ENCODE measurements at places on chromosomes 7 and 10.

DNA sequence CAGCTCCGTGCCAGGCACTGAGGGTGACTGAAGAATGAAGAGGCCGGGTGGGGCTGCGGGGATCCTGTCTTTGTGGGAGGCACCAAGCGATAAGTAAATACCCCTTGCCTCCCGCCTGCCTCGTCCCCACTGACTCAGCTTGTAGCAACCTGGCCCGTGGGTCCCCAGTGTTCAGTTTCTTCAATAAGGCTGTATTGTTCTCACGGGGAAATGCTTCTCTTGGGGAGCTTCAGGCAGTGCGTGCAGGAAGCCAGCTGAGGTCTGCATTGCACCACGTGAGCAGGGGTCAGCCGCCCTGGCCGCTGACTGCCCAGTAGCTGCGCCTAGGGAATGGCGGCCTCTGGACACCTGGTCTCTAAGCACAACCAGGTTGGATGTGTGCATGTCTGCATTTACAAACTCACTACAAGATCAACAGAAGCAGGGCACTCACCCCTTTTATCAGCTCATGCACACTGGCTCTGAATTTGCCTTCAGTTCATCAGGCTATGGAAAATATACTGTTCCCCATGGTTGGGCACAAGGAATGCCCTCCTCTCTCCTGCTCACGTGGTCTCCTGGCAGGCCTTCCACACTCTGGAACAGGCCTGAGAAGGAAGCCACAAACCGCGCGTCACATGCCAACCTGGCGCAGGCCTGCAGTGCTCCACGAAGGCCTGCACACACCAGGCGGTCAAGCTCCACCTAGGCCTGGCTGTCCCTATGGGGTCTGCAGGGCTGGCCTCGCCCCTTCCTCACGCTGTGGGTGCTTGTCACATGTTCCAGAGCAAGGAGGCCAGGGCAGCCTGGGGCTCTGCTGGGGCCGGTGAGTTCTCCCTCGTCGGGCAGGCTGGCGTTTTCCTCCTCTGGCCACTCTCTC is 135.7 kb upstream of the RNF32 start:
- no peak for DNase-seq

DNA sequence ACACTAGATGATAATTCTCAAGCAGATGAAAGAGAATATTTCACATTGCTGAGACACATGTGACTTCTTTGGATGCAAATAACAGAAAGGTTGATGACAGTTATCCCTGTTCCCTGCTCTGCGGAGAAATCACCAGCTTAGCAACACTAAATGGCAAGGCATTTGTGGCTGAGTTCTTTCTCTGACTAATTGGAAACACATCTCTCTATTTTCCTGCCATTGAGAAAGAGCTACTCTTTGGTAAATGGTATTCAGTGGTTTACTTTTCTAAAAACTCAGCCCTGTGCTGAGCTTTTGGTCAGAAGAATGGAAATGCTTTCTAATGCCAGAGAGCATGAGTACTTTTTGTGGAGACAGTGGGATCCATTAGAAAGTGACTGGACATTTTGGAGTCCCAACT is 771.4 kb downstream of the LRMDA start:
- DNase-seq = peak; percentile 94

- no peak for DNase-seq
These were observed 29.3 kb downstream of the ARL4A start for GRCh38 chr7:12716722-12717121.

DNA sequence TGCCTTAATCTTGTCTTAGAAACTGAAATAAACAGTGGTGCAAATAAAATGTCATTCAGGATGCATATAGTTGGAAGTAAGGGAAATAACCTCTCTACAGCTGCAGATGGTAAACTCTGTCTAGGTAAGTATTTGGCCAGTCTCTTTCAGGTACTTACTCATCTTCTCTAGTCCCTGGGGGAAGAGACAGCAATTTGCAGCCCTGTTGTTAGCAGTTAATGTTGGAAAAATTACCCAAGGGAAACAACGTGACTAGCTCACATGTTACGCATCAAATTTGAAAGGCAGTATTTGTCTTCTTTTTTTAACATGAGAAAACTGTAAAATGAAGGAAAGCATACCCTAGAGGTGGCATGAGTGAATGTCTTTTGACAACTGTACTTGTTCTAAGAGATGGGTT is 3.2 kb upstream of the HUS1 start:
- DNase-seq = no peak

GRCh38 chr7:51040787-51041186 is 258.1 kb upstream of the GRB10 start:
- DNase-seq = peak; percentile 60

- peak; percentile 67 for DNase-seq
These were observed 145.9 kb downstream of the SH3PXD2A start for GRCh38 chr10:103709341-103709920.

- peak; percentile 74 for DNase-seq
These were observed 43.1 kb downstream of the MINPP1 start for GRCh38 chr10:87547734-87548311.

- DNase-seq = no peak
These were observed 587.5 kb upstream of the MGMT start for GRCh38 chr10:128879441-128880140.

- DNase-seq = no peak
These were observed 144.1 kb downstream of the C10orf105 start for GRCh38 chr10:71575451-71575850.

DNA sequence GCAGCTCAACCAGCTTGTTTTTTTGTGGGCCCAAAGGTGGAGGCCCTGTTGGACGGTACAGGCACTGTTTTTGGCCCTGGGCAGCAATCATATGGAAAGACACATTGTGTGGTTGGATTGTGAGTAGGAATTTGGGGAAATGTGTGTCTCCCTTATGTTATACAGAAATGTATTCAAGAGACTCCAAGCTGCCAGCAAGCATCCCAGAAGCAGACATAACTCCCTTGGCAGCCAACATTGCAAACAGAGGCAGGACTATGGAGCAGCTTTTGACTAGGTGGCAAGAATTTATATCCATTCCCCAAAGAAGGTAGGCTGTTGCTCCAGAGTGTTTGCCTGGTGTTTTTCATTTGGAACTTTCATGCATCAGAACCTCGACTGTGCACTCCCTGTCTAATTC is 104.9 kb downstream of the BUB3 start:
- no peak for DNase-seq

DNA sequence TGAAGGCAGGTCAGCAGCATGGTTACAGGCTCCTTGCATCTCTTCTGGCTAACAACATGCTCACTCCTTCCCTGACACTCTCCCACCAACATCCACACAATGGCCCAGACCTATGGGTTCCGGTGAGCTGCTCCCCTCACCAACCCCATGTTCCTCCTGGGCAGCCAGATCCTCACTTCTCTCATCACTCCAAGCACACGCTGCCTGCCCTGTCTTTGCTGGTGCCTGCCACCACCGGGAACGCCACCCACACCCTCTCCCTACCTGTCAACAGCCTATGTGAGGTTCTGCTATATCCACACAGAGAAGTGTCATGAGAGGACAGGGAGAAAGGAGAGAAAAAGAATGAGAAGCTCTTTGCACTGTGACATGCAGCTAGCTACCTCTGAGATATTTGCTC is 14.6 kb downstream of the PARP12 start:
- DNase-seq = no peak

GRCh38 chr10:72503241-72503640 is 122.6 kb downstream of the MICU1 start:
- peak; percentile 90 for DNase-seq

DNA sequence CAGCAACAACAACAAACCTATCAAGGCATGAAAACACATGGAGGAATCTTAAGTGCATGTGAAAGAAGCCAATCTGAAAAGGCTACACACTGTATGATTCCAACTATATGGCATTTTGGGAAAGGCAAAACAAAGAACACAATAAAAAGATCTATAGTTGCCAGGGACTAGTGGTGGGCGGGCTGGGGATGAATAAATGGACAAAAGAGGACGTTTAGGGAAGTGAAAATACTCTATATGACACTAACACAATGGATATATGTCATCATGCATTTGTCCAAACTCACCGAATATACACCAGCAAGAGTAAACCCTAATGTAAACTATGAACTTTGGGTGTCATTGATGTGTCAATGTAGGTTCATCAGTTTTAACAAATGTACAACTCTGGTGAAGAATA is 89.1 kb downstream of the SEMA3E start:
- DNase-seq = no peak

- DNase-seq = no peak
These were observed 2.9 kb downstream of the NFKB2 start for GRCh38 chr10:102398172-102399020.

GRCh38 chr7:106466867-106467266 is 182.1 kb upstream of the NAMPT start:
- DNase-seq = no peak

DNA sequence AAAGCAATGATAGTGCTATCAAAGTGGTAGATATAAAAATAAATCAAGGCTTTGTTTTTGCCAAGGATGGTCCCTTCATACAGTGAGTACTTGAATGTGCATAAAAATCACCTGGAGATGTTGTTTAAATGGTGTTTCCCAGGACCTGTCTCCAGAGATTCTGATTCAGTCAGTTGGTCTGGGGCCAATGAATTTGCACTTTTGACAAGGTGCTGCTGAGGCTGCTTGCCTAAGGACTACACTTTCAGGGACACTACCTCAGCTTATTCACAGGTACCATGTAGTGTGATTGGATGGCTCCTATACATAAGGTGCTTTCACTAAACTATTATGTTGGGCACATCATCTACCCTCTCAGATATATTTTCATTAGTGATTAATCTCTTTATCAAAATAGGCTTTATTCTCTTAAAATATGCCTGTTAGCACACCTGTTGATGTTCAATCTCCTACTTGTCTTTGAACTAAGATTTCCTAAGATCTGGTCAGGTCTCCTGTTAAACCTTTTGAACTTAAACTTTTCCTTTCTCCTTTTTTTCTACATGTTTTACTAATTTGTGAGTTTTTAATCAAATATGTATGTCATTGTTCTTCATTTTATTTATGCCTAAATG is 24.3 kb downstream of the CAPZA2 start:
- no peak for DNase-seq

- no peak for DNase-seq
These were observed 10.1 kb upstream of the SLC18A3 start for GRCh38 chr10:49600046-49600445.

- DNase-seq = no peak
These were observed 21.4 kb upstream of the ATOH7 start for GRCh38 chr10:68253346-68253745.

GRCh38 chr10:21724687-21725367 is 190.8 kb downstream of the MLLT10 start:
- DNase-seq = peak; percentile 99

GRCh38 chr7:132030086-132030568 is 473.7 kb upstream of the PODXL start:
- no peak for DNase-seq

DNA sequence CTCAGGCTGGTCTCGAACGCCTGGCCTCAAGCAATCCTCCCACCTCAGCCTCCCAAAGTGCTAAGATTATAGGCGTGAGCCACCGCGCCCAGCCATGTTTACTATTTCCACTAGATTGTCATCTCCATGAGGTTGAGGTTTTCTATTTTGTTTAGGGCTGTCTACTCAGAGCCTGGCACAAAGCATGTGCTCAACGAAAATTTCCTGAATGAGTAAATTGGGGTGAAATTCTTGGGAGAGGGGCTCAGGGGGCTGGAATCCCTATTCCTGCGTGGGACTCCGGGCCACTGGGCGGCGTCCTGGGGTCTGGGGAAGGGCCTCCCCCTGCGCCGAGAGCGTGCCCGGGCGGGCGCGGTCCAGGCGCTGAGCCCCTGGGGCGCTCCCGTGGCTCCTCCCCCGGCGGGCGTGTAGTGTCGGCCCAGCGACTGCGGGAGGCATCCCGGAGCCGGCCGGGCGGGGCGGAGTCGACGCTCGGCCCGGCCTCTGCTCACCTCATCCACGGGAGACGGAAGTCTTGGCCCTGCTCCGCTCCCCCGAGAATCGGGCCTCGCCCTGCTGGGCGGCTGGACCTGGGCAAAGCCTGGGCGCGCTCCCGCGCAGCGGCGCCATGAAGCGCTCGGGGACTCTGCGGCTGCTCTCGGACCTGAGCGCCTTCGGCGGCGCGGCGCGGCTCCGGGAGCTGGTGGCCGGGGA is at the start of gene HPS6:
Gene HPS6, plus strand, starts transcription at position 482 of the 693 bp plus-strand sequence. Its CDS starts 126 bp downstream, at position 608.
- peak; percentile 89 for DNase-seq

GRCh38 chr7:134014935-134015334 is 112.2 kb upstream of the LRGUK start:
- DNase-seq = peak; percentile 41

DNA sequence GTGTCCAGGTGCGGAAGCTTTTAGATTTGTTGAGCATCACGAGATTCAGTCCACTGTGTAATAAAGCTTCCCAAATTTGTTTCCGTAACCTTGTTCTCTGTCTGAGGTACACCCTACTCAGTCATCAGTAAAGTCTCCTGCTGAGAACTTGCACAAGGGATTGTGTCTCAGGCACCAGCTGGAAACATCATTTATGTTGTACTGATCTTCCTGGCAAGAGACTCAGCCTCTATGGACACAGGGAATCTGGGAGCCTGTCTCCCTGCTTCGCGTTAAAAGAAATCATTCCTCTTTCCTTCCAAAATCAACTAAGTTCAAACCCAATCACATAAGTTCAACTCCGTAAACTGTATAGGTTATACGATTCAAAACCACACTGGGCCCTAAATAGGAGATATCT is 336.8 kb downstream of the GPR37 start:
- DNase-seq = no peak

DNA sequence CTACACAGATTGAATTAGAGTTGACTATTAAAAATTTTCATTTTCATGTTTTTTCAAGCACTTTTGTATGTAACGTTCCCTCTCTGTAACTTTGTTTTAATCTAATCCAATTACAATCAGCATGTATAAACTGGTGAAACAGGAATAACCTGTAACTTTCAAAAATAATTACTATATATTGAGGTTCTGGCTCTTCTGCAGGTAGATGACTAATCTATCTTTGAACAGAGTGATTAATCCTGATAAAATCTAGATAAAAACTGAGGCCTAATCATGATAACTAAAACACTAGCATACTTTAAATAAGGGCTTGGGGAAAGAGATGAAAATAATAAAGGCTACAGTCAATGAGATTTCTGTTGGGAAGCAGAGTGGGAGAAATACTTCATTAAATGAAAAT is 101.6 kb upstream of the KCND2 start:
- no peak for DNase-seq

- DNase-seq = no peak
These were observed 435.6 kb upstream of the FOXK1 start for GRCh38 chr7:4246536-4246935.

- no peak for DNase-seq
These were observed 448.9 kb downstream of the PLXDC2 start for GRCh38 chr10:20265146-20265545.

DNA sequence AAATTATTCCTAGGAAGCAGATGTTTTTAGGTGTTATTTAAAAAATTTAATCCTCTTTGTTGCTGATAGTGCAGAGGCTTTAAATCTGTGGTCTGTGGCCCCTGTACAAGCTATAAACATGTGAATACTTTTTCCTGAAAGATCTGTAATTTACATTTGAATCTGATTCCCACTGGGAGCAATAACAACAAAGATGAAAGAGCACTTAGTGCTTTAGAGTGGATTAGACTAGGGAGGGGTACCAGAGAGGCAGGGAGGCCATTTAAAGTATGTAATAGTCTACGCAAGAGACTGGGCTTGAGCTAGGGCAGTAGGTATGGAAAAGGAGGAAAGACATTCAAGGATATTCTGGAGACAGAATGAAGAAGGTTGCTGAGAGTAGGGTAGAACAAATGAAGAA is 19.1 kb downstream of the BTRC start:
- DNase-seq = no peak

- DNase-seq = no peak
These were observed 76.8 kb upstream of the LRRN3 start for GRCh38 chr7:111014079-111014478.

GRCh38 chr7:151319189-151319588 is 22.4 kb upstream of the NUB1 start:
- DNase-seq = no peak

Measured in AG10803 (cell line).